ENCODE measurements at places on chromosomes 11 and 22. TPM values are rescaled to one million over a fixed set of nuclear protein-coding genes. Genes with fewer than 3 reads are reported as not detected.

Gene POU2AF3
- not detected for total RNA-seq

Gene FAM118A
- 50.7 TPM for total RNA-seq

Gene LRP4
- not detected for total RNA-seq

Gene DNHD1
- 18.5 TPM for total RNA-seq

Gene P4HA3
- total RNA-seq = not detected

Gene MRGPRE
- not detected for total RNA-seq

Gene OR6A2
- 0.05 TPM for total RNA-seq

Gene CHRDL2
- total RNA-seq = not detected

Gene OR8G5
- total RNA-seq = not detected

Gene SNX32
- total RNA-seq = 1.6 TPM

Gene TUB
- not detected for total RNA-seq

Gene SOX6
- not detected for total RNA-seq

Gene CNGA4
- 0.16 TPM for total RNA-seq

Gene SPINDOC
- 49.1 TPM for total RNA-seq

Gene SLC22A8
- total RNA-seq = not detected

Gene CDC42EP1
- 0.13 TPM for total RNA-seq

Gene MS4A4A
- not detected for total RNA-seq

Data from activated CD8-positive, alpha-beta T cell treated with anti-CD3 and anti-CD28 coated beads, Interleukin-2, amount 10 ng/mL, durations not matched to agents 7 days and 5 days (primary cell).